ENCODE measurements at places on chromosomes 12 and 14.

- DNase-seq: no peak
These were observed 30.9 kb downstream of the ATP2A2 start for GRCh38 chr12:110311903-110312302.

GRCh38 chr14:25464078-25464477, 414.1 kb upstream of the STXBP6 start:
- DNase-seq: no peak

DNA sequence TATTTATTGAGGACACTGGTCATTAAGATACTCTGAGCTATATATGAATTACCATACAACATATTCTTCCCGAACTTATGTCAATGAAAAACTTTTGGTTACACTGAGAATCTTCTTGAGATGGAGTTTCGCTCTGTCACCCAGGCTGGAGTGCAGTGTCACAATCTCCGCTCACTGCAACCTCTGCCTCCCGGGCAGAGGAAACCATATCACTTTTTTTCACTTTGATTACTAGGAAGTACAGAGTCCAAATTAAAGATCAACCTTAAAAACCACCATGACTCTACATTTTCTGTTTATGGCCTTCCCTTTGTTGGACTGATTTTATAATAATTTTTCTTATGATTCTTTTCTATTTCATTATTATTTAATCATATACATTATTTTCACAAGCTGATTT, 336.5 kb downstream of the FSCB start:
- DNase-seq: no peak

DNA sequence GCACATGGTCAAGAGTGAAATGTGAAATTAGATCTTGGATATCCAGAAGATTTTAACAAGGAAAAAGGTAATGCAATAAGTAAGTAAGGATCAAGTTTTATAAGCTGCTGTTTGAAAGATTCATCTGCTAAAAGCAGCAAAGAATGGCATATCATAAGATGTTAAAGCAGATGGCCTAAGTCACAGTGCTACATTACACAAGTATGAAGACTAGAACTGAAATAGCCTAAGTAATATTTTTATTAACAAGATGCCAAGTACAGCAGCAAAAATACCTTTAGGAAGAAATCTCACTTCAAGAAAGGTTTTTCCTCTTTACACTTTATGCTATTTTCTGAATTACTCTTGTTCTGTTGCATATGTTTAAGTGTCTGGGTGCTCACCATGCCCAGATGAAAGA, 414.1 kb downstream of the MDGA2 start:
- DNase-seq: no peak

DNA sequence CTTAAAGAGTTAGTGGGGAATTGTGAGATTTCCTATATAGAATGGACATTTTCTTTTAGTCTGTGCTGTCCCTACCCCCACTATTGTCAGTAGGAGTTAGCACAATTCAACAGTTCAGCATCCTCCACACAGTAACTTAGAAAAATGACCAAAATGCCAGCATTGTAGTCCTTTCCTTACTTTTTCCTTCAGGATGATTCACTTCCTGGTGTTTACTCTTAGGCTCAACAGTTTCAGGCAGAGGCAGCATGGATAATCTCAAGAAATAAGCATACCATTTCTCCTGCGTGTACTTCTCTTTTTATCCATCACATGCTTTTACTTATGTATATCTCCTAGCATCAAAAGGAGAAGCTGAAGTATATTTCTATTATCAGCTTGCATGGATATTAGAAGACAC, 683.4 kb downstream of the SLC16A7 start:
- no peak for DNase-seq

- DNase-seq: no peak
These were observed 9.1 kb upstream of the MDM2 start for GRCh38 chr12:68798882-68799234.

DNA sequence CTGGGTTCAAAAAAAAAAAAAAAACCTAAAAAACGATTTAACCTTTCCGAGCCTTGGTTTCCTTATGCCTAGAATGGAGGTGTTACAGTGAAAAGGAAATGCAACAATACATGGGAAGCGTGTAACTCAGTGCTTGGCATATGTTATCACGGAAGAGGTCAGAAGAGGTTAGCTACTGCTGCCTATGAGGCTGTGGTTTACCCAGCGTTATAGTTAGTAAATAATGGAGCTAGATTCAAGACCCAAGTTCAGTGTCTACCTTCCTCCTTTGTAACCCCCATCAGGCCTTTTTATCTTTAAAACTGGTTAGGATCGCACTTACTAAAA, 839 bp downstream of the IFT43 start:
- DNase-seq: no peak

Data from SHP77 (cell line).